Jurkat, Clone E6-1 (cell line): ENCODE measurements at places on chromosomes 16 and 17.

DNA sequence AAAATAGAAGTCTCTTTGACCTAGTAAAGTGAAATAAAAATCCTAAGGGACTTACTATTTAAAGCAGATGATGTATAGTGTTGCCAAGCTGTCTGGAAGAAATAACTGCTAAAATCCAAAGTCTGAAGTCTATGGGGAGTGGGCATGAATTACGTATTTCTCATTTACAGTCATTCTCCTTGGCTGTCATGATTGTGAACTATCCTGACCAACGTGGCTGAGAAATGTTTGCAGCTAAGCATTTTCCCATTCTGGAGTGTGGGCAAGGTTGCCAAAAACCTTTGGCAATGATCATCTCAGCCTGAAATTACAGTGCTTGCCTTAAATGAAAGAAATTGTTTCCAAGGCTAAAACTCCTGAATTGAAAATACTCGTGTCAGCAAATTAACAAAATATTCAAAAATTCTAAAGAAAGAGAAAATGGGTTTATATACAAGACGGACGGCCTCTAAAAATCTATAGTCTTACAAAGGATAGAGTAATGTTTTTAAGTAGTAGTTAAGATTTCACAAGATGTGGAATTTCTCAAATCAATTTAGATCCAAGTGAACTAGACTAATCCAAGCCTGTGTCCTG lies 77.0 kb downstream of the CACNG1 start:
- no peak for DNase-seq

DNA sequence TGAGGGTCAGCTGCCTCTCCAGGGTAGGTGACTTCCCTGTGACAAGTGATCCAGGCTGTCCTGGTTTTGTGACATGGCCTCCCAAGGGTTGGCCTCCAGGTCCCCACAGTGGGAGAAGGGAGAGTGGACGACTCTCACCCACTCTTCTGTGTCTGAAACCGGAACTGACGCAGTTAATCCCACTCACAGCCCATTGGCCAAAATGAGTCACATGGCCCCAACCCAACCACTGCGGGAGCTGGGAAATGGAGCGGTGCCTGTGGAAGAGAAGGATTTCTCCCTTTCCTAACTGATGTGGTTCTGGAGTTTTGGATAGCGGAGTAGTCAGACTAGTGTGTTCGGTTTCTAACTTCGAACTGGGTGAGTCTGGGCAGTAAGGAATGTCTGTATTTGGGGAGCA lies 79.4 kb downstream of the ABCC6 start:
- no peak for DNase-seq

GRCh38 chr17:48868916-48869500 lies 23.6 kb upstream of the ATP5MC1 start:
- no peak for DNase-seq

GRCh38 chr17:45108595-45109521 lies 23.5 kb downstream of the PLCD3 start:
- DNase-seq = no peak

DNA sequence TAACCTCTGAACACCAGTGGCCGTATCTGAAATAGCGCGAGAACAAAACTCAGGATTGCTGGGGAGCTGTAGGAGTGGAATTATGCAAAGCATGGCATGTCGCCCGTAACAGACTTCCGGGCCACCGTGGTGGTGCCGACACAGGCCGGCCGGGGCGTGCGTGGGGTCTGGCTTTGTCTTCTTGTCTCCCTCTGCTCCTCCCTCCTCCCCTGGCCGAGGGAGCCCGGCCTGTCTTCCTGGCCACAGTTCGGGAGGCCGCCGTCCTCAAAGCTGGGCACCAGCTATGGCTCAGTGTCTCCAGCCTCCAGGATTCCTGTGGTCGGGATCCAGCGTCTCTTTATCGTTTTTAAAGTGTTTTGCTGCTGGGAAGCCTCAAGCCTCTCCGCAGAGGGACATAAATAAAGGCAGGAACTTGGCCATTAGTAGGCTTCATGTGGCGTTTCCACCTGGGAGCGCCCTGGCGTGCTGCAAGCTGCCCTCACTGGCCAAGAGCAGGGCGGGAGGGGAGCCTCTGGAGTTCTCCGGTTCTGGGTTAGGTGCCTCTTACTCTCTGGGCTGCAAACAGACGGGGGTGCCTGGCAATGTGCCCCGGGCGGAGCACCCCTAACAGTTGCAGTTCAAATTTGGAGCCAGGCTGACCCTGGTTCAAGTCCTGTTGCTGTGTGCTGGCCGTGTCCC lies 22.0 kb upstream of the NPTX1 start:
- DNase-seq = no peak

GRCh38 chr17:22272363-22273146 lies 580.2 kb downstream of the KCNJ18 start:
- DNase-seq = no peak

DNA sequence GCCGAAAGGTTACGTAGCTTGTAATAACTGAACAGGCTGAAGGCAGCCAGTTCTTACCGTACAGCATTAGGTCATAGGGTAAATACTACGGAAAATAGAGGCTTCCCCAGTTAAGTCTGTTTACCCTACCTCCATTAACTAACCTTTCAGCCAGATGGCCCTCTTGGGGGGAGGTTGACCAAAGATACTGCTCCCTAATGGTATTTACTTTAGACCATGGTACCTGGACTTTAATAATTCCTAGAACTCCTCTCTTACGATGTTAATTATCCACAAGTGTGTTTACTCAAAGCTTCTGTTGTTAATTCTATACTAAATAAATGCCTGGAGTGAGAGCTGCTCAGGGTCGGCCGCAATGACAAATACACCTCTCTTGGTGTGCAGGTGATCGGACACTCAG lies 9.8 kb upstream of the ADAT1 start:
- DNase-seq = no peak

- no peak for DNase-seq
Measured at GRCh38 chr16:29025735-29026134, 40.9 kb downstream of the LAT start.

- DNase-seq = no peak
Measured at GRCh38 chr16:85625485-85626117, 12.5 kb downstream of the GSE1 start.

DNA sequence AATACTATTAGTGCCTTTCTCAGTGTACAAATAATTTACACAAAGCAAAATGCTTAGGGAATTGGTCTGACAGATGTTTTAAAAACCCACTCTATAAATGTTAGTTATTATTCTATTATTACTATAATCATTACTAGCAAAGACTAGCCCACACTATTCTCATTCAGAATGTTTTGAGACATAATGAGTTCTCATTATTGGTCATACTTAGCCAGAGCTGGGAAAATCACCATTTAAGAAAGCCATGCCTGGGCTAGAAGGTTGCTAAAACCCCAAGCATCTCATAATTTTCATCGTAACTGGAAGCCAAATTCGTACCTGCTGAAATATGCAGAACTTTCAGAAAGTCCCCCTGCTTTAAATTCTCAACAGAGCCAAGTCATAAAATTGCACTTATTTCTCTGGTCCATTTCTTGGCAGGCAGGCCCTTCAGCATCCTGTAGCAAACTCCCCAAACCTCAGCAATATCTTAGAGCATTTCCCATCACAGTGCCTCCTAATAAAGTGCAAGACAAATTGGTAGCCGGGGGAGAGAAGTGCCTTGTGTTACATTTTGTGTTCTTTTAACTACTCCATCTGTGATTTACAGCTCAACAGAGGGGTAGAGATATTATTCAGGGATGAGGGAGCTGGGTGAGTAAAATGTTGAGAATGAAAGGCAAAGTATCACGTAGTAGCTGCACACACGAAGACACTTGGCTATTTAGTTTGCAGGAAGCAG lies 79.8 kb upstream of the ADAMTS18 start:
- DNase-seq = no peak

- no peak for DNase-seq
Measured at GRCh38 chr17:70024253-70024652, 50.8 kb upstream of the KCNJ16 start.

DNA sequence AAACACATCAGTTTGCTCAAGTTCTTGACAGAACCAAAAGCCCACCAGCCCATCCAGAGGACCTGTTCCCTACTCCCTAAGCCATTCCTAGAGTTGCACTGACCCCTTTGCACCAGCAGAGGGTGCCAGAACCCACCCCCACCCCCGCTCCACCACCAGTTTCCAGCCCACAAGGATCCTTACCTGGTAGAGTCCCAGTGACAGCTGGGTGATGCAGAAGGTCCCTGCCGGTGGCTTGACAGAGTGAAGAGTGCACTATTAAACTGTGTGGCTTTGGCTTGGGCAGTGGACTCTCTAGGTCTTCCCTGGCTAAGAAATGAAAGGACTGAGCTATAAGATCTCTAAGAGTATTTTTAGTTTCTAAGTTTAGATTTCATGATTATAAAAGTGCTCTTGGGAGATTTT lies 73.3 kb upstream of the MTMR4 start:
- peak; percentile 30 for DNase-seq

GRCh38 chr16:23836404-23837311 lies 875 bp downstream of the PRKCB start:
- DNase-seq = peak; percentile 77

DNA sequence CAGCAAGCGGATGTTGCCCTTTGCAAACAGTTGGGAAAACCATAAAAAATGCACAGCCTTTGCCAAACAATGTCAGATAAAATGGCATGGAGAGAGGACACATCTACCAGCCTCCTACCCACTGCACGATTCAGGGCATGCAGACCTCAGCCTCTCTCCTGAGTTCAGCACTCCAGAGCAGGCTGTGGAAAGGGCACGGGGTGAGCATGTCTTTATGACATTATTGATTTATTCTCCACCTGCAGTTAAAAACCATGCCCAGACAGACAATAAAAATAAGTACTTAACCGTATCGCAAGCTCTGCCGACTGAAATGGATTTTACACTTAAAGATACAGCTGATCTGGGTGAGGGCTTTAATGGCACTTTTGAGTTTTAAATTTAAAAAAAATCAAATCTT lies 127.1 kb downstream of the MAF start:
- no peak for DNase-seq

DNA sequence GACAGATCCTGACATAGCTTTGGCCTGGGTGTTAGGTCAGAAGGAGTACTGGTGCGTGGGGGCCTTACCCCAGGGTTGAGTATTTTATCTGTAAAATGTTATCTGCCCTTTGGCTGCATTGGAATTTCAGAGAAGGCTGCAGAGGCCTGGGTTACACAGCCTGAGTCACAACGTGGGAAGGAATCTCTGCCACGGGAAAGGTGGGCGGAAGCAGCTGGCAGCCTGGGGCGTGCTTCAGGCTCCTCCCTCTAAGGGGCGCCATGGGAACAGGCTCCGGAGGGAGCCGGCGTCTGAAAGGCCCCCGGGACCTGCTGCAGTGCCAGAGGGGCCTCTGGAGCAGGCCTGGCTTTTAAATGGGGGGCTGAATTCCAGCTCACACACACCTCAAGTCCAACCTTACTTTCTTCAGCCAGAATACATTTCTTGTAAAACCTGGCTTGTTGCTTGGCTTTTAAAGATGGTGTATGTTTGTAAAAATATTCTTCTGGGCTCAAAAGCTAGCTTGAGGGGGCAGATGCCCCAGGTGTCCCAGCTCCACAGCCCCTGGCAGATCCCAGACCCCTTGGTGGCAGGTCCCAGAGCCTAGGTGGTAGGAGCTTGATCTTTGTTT lies 142.2 kb downstream of the RAB11FIP4 start:
- peak; percentile 31 for DNase-seq

DNA sequence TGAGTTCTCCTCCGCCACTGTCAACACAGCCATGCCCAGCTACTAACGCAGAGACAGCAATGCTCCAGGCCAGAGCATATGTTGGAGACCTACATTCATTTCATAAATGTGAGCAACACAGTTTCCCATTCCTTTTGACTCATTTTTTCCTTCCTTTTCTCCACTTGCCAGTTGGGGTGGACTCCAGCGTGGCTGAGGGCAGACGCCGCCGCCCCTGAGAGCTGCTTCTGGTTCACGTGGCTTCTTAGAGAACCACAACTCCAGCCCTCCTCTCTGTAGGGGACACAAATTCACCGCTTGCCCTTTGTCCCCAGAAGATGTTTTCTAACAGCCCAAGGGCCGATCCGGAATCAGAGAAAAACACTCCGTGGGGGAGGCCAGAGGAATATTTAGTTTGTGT lies 45.8 kb upstream of the ZCCHC14 start:
- DNase-seq = no peak

DNA sequence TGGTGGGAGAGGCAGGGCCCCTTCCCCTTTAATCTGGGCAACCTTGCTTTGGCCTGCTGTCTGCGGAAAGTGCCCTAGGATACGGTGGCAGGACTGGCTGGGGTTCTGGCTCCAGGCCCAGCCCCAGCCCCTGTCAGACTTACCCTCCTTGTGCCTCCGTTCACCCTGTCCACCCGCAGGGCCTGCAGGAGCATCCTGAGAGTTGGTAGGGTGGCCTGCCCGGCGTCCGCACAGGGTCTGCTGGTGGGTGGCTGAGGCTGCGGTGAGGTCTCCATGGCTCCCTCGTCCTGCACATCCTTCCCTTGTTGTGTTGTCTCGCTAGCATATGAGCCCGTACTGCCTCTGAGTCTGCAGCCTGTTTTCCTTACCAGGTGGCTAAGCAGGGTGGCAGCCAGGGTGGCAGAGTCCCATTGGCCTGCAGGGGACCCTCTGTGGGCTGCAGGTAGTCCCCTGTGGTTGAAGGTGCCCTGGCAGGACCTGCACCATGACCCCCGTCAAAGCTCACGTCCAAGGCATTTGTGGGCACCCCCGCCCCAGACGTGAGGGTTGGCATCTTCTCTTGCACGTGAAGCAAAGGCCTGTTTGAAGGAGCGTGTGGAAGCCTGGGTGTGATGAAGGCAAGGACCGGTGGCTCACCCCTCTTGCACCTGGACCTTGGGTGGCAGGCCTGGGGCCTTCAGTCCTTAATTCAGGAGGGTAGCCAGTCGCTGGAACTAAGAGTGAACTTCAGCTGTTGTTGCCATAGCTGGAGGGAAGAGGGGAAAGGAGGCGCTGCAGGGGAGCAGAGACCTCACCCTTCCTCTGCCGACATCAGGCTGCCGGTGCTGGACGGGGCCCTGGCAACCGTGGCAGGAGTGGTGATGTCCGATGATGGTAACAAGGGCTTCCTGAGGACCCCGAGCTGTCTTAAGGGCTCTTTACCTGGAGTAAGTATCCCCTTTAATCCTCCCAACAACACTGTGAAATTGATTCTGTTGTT lies 293.7 kb downstream of the SEC14L1 start:
- DNase-seq = no peak

DNA sequence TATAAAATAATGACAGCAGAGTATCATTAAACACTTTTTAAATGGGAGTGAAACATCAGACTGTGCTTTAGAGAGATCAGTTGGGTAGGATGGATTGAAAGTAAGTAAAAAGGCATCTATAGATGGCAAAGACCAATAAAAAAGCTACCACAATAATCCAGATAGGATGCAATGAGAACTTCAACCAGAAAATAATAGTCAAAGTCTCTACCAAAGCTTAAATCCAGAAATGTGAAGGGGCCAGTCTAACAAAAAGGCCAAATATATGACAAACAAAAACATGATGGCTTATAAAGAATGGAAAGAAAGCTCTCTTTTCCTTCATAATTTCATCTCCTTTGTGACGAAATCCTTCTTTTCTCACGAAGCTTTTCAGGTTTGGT lies 12.3 kb downstream of the KANSL1 start:
- DNase-seq = no peak

GRCh38 chr17:57911834-57912673 lies 43.2 kb downstream of the CUEDC1 start:
- DNase-seq = no peak

GRCh38 chr17:11668618-11669017 lies 70.3 kb downstream of the DNAH9 start:
- DNase-seq = no peak

GRCh38 chr17:77675411-77675810 lies 283.1 kb upstream of the TNRC6C start:
- no peak for DNase-seq
